Activated CD8-positive, alpha-beta memory T cell treated with anti-CD3 and anti-CD28 coated beads for 1 hour (primary cell): ENCODE measurements at places on chromosomes 1 and 21.

DNA sequence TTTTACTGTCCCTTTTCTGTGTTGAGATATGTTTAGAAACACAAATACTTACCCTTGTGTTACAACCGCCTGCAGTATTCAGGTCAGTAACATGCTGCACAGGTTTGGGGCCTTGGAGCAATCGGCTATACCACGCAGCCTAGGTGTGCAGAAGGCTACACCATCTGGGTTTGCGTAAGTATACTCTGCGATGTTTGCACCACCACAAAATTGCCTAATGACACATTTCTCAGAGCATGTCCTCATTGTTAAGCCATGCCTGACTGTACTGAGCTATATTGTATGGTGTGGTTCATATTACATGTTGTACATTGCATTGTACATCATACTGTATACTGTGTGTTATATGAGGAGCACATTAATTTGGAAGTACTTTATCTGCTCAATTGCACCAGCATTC lies 247.4 kb downstream of the RHOU start:
- no peak for DNase-seq

- no peak for DNase-seq
These were observed 10.6 kb downstream of the PARP1 start for GRCh38 chr1:226397011-226397926.

- no peak for DNase-seq
These were observed 123.8 kb upstream of the IVNS1ABP start for GRCh38 chr1:185440877-185441276.

DNA sequence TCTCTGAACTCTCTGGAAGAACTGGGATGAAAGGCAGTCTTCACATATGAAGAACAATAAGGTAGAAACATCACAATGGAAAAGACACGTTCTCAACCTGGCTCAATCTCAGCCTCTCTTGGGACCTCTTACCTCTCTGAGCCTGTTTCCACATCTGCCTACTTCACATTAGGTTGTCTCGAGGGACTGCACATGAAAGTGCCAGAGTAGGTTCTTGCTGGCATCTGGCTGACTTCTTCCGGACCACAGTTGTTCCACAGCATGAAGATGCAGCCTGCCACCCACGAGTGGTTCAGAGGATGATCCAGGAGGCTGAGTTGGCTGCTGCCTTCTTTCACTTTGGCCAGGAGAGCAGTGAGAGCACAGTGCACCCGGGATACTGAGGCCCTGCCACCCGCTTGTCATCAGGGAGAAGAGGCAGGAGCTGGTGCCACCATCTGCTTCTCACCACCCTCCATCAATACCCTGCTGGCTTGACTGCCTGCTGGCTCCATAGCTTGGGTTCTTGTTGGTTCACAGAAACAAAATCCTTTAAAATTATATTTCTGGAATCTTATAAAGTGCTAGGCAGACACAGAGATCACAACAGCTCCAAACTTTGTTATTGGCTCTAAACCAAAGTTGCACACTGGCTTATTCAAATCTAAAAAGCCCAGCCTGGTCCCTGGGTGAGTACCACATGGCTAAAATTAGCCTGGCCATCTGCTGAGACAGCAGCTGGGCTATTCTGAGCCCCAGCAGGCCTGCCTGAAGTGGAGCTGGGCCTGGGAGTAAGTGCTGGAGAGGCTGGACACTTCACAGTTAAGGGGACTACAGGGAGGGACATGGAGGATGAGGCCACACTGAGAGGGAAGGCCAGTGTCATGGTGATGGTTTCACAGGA lies 46.9 kb upstream of the LIN9 start:
- DNase-seq: no peak
